ENCODE measurements at places on chromosomes 3 and 15.

GRCh38 chr3:14472471-14473351 lies 67.4 kb downstream of the GRIP2 start:
- no peak for DNase-seq

GRCh38 chr15:40471105-40471807 lies 472 bp downstream of the CHST14 start:
- no peak for DNase-seq

GRCh38 chr3:14363379-14363778 lies 39.0 kb upstream of the SLC6A6 start:
- no peak for DNase-seq

DNA sequence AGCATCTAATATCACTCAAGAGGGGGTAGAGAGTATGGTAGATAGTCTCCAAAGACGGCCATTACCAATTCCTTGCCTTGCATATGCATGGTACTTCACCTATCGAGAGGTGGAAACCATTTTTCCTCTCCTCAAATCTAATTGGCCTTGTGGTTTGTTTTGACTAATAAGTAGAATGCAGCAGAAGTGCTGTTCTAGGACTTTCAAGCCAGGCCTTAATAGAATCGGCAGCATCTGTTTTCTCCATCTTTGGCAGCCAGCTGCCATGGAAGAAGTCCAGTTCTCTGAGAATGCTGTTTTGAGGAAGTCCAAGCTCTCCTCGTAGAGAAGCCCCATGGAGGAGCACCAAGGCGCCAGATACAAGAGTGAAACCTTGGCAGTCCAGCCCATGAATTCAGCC lies 59.1 kb upstream of the RASGRP1 start:
- no peak for DNase-seq

GRCh38 chr15:74780523-74781430 lies 1.1 kb upstream of the CSK start:
- DNase-seq, result no peak

DNA sequence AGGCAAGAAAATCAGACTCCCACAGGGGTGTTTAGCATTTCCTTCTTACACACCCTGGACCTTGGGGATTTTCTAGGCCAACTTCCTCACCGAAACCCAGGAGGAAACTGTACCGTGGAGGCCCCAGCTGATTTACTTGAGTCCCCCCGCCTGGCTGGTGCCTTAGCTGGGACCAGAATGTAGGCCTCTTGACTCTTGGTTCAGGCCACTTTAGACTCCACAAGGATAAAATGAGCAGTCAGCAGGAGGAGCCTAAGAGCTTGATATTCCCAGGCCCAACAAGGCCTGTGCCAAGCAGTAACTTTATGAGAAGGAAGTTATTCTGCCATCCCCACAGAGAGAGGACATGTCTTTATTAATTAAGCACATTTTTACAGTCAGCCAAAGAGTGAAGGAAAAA lies 4.6 kb upstream of the APBA2 start:
- no peak for DNase-seq

- DNase-seq, result no peak
These were observed 34.8 kb upstream of the RASA2 start for GRCh38 chr3:141452045-141452444.

DNA sequence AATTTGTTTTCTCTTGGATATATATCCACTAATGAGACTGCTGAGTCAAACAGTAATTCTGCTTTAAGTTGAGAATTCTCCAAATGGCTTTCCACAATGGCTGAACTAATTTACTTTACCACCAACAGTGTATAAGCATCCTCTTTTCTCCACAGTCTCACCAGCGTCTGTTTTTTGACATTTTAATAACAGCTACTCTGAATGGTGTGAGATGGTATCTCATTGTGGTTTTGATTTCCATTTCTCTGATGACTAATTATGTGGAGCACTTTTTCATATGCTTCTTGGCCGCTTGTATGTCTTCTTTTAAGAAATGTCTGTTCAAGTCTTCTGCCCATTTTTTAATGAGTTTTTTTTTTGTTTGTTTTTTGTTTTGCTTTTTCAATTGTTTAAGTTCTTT lies 206.2 kb downstream of the CTNNB1 start:
- DNase-seq, result no peak

GRCh38 chr3:172562871-172563865 lies 39.9 kb upstream of the TNFSF10 start:
- no peak for DNase-seq

DNA sequence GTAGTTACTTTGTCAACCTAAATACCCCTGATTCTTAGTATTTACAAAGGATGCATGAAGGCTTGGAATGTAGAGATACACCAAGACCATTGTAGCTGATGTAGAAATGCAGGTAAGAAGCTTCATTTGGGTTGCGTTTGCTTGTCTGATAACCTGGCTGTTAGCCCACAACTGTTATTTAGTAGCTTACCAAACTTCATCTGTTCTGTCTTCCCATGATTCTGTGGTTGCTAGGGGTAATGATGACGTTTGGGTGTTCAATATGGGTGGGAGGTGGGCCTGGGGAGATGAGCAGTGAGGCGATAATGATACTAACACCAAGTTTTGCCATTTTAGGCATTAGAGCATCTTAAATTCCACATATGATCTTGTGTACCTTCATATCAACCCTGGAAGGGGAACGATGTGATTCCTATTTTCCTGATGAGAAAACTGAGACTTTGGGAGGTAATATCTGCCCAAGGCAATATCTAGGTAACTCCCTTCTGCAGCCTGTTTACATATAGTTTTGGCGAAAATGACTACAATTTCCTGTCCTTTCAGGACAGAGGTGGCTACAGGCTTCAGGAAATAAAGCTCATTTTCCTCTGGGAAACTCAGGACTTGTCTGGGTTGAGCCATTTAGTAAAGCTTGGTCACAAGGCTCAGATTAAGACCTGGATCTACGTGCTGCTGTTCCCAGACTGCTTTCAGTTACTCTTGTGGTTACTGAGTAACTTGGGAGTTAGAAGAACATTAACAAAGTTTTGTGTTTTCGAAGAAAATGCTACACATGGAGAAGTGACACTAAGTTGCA lies 26.8 kb downstream of the FNDC3B start:
- no peak for DNase-seq

- DNase-seq, result no peak
These were observed 13.0 kb upstream of the POC1A start for GRCh38 chr3:52167240-52167639.

DNA sequence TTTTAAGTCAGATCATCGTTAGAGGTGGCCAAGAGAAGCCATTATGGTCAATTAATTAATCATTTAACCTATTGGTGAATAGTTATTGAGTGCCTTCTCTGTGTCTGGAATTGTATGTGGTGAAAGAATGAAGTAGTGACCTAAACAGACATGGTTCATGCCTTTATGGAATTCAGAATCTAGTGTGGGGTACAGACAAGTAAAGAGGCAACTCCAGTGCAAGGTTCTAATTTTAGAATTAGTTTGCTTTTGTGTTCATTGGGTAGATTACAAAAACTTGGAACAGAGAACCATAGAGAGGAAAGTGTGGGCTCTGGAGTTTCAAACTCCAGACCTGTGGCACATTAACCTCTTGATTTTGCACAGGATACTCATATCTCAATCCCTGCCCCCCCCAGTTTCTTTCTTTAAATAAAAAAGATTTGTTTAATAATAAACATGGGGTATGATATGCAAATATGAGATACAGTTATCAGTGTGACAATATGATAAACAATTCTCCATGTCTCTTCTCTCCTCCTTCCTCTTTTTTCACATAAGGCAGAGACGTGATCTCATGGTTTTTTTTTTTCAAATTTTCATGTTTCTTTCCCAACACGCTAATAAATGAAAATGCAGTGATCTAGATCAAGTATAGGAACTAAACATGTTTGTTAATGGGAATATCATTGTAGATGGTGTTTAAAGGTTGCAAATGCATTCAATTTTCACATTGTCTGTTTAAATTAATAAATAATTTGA lies 117.9 kb downstream of the MITF start:
- DNase-seq, result no peak

GRCh38 chr15:67735896-67736295 lies 89.4 kb upstream of the SKOR1 start:
- no peak for DNase-seq

Data from NCI-H1436 treated with DMSO at 0.1 percent for 48 hours (cell line).